ENCODE measurements at places on chromosomes 7 and 10.

DNA sequence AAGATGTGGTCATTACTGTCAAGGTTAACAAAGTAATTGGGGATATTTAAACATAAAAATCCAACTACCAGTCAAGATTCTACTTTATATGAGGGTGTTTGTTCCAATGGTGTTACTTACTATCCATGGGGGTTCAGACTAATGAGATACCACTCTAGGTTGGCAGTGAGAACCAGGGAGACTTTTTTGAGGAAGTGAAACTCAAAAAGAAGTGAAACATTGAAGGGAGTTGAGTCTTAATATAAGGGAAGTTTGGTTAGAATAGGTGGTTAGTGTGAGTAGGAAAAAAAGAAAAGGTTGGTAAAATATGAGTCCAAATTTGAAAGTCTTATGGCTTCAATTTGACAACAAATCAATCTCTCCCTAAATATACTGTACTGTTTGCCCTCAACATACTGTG, 123.6 kb upstream of the ANK3 start:
- peak; percentile 18 for DNase-seq

- DNase-seq = no peak
Observed at GRCh38 chr7:84939442-84939841, 247.4 kb downstream of the SEMA3D start.

- no peak for DNase-seq
Observed at GRCh38 chr10:49361178-49361554, 34.7 kb downstream of the DRGX start.

- no peak for DNase-seq
Observed at GRCh38 chr7:44530990-44531389, 10.1 kb downstream of the NPC1L1 start.

DNA sequence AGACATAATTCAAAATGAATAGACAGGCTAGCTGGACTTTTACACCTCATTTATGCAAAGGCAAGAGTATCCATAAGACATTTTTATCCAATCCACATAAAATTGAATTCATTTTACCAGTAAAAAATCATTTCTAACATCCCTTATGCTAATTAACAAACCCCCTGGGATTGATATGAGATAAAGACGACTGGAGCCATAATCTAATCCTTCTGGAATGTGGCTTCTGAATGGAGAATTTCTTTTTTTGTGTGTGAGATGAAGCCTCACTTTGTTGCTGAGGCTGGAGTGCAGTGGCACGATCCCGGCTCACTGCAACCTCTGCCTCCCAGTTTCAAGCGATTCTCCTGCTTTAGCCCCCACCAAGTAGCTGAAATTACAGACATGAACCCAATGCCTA, 90.4 kb downstream of the AKR1D1 start:
- no peak for DNase-seq

DNA sequence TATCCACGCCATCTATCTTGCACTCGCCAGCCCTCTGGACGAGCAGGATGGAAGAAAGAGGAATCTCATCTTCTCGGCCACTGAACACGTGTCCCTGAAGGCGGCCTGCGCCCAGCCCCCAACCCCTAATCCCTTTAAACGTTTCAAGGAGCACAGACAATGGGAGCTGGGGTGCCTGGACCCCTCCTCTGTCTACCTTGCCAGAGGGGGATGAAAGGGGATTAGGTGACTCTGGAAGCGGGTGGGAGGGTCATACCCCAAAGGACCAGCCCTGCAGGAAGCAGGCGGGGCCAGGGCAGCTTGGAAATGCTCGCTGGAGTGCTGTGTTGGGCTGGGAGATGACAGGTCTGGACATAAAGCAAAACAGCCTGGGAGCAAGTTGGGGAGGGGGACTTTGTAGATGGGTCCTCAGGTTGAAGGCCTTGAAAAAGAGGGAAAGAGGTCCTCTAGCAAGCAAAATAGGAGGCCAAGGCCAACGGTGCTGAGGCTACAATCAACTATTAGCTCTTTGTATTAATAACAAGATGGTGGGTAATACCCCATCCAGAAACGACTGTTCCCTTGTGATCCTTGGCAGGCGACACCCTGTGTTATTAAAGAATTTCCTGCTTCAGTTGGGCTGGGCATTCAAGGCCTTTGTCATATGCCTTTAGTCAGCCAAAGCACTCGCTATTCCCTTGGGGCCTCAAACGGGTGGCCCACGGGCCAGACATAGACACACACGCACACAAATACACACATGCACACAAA, 126.5 kb upstream of the UNC5B start:
- DNase-seq = no peak

DNA sequence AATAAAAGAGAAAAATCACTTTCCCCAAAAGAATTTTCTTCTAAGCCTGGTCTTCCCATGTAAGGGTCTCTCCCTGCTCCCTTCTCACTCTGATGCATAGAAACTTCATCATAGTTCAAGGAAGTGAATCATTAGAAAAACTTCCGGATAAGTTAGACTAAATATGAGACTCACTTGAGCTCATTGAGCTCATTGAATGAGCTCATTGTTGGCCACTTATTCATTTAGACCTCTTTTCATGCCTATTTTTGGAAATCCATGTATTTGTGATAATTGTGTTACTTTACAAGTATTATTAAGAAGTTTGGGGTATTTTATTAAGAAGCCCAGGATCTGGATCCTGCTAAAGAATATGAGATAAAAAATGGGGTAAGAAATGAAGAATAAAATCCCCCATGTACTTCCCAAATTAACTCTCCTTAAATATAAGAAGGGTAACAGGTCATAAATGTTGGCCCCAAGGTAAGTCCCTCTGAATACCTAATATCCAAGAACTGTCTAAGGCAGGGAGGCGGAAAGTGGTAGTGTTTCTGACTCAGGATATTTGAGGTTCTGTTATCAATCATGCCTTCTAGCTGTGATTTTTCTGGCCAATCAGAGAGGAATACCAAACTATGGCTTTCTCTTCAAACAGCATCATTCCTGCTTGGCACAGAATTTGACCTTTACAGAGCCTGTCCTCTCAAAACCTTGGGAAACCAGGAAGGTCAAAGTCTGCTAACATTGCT, 236.5 kb upstream of the PTN start:
- no peak for DNase-seq

GRCh38 chr10:102914781-102915180, 3.3 kb upstream of the CNNM2 start:
- DNase-seq = no peak

GRCh38 chr10:85457191-85457590, 909.4 kb downstream of the GRID1 start:
- no peak for DNase-seq

All from CD14-positive monocyte (primary cell).